Posterior cingulate gyrus (tissue), 11 donors: ENCODE measurements at places on chromosomes 6 and 20.

- no peak for DNase-seq
Observed at GRCh38 chr6:143680141-143680540, 2.4 kb downstream of the PHACTR2 start.

DNA sequence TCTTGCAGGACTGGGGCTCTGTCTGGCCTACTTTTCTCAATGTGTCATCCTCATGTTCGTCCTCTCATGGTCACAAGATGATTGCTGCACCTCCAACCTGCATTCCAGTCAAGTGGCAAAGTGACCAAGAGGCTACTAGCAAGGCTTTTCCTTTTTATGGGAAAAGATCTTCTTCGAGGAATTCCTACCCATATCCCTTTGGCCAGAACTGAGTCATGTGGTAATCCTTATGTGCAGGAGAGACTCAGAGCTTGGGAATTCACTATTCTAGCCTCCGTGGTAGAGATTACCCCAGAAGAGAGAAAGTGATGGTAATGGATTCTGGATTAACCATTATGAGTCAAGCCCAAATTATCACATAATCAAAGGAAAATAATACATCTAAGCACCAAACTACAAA is 162.7 kb downstream of the KCNQ5 start:
- DNase-seq, result no peak

- peak; percentile 27 for DNase-seq
Observed at GRCh38 chr6:4794140-4794707, 18.0 kb downstream of the CDYL start.

DNA sequence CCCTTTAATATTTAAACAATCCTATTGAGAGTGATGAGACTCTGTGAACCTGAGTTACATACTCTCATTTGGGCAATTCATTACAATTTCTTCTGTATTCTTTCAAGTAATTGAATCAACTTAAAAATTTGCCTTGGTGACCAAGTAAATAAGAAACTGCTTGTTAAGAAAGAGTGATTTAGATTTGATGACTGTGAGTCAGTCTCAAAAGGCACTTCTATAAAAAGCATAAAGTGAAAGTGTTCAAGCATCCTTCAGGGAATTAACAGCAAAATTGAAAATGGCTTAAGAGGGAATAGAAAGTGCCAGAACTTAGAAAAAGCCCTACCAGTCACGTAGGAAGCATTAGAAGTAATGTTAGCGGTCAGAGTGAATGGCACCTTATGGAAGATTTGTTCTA is 654.7 kb downstream of the EPM2A start:
- no peak for DNase-seq

- peak; percentile 55 for DNase-seq
Observed at GRCh38 chr20:63178889-63179686, 36.8 kb downstream of the YTHDF1 start.
